ENCODE measurements at places on chromosomes 13 and 19.

GRCh38 chr19:16615808-16616207 is 12.2 kb downstream of the MED26 start:
- DNase-seq = no peak

- DNase-seq = peak; percentile 92
Measured at GRCh38 chr19:51366389-51367254, 434 bp upstream of the ETFB start.

DNA sequence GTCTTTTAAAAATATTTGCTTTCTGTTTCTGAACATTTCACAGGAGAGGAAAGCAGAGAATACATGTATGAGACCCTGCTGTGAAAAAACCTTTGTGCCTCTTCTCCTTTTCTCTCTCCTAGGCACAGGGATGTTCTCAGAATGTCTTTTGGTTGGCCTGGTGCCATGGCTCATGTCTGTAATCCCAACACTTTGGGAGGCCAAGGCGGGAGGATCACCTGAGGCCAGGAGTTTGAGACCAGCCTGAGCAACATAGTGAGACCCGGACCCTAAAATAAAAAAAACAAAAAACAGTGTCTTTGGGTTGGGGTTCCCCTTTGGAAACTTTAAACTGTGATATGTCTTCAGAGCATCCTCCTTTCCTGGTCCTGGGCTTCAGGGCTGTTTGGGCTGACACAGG is 1.5 kb downstream of the ZNF627 start:
- no peak for DNase-seq

GRCh38 chr19:690203-690602 is 5.0 kb downstream of the PRSS57 start:
- DNase-seq = no peak

GRCh38 chr13:50758796-50759195 is 84.7 kb downstream of the DLEU7 start:
- DNase-seq = no peak

GRCh38 chr19:11534948-11535347 is 3.7 kb upstream of the CNN1 start:
- no peak for DNase-seq

DNA sequence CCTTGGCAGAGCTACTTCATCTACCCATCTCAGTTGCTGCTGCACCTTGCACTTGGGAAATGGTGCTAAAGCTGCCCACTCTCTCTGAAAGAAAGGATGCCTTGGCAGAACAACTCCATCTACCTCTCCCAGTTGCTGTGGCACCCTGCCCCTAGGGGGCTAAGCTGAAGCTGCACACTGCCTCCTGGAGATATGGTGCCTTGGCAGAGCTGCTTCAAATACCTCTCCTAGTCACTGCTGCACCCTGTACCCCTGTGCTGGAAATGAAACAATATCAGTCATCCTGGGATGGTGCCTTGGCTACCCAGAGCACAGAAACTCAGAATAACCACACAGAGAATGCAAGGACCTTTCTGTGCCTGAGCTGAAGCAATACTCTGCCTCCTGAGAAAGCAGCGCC is 615.8 kb downstream of the DIAPH3 start:
- DNase-seq = no peak

DNA sequence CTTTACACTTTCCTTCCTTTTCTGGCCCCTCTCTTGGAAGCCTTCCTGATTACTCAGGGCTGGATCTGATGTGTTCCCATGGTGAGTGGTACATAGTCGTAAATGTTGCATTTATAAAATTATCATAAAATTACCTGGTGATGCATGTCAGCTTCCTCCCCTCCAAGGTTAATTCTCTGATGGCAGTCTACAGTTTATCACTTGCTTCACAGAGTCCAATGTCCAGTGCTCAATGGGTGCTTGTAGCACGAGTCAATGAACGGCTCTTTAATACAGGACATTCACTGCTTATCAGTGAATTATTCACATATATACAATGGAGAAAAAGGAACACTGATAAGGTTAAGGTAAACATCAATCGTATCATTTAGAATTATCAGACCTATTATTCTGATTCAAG is 27.0 kb upstream of the OXGR1 start:
- DNase-seq = no peak

DNA sequence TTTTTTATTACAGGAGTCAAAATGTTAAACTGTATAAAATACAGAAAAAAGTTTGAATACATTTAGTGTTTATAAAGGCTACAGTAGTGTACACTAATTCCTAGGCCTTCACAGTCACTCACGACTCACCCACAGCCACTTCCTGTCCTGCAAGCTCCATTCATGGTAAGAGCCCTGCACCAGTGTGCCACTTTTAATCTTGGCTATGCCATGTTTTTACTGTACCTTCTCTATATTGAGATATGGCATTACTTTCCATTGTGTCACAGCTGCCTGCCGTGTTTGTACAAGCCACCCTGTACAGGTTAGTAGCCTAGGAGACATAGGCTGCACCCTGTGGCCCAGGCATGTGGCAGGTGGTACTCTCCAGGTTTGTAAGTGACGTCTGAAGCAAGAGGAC is 32.1 kb downstream of the C1QTNF9 start:
- DNase-seq = peak; percentile 1

- no peak for DNase-seq
Measured at GRCh38 chr19:3266792-3267514, 42.5 kb downstream of the CELF5 start.

- no peak for DNase-seq
Measured at GRCh38 chr13:73089213-73089612, 30.4 kb downstream of the KLF5 start.

DNA sequence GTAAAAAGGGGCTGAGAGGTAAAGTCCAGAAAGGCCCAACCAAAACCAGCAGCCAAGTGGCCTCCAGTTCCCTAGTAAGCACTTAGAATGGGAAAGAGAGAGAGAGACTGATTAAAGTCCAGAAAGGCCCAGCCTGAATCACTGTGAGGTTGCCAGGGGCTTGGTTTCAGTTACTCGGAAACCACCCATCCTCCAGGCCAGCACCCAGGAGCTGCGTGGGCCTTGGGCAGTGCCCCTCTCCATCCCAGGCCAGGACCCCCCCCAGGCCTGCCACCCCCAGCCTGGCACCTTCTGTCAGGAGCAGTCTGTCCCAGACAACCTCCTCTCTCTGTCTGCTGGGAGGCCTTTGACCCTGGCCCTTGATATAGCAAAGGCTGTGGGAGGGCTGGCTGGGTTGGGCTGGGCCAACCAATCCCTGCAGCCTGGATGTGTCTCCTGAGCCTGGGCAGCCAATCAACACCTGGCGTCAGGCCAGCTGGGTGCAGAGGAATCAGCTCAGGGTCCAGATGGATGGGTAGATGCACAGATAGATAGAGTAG is at the start of gene CYP4F2:
Gene CYP4F2, minus strand, starts transcription at position 337 of the 539 bp plus-strand sequence. CDS start 463 bp downstream, outside the sequence.
- no peak for DNase-seq

DNA sequence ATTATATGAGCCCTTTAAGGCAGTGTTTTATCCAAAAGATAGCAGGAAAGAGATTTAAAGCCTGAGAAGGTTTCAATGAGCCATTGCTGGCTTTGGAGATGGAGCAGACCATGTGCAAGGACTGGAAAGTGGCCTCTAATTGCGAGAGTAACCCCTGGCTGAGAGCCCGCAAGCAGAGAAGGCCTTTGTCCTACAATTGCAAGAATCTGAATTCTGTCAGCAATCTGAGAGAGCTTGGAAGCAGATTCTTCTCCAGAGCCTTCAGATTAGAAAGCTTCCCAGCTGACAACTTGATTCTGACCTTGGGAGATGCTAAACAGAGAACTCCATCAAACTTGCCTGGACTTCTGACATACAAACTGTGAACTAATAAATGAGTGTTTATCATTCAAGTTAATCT is 528.7 kb upstream of the KLF12 start:
- no peak for DNase-seq

GRCh38 chr19:12676384-12676792 is 5.3 kb downstream of the DHPS start:
- DNase-seq = no peak

- no peak for DNase-seq
Measured at GRCh38 chr19:48506138-48506733, 5.4 kb downstream of the LMTK3 start.

DNA sequence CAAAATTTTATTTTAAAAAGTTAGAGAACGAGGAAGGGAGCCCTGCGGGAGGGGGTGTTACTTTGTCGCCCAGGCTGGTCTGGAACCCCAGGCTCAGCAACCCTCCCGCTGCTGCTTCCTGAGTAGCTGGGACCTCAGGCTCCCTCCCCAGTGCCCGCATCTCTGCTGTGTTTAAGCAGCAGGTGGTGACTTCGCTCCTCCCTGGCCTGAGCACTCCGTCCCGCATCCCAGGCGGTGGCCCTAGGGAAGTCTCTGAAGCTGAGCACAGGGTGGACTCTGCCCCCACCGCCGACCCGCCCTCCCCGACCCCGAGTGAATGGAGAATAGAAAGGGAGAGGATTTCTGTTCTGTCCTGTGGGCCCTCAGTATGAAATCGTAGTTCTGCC is 30.5 kb downstream of the ZNF701 start:
- DNase-seq = no peak

DNA sequence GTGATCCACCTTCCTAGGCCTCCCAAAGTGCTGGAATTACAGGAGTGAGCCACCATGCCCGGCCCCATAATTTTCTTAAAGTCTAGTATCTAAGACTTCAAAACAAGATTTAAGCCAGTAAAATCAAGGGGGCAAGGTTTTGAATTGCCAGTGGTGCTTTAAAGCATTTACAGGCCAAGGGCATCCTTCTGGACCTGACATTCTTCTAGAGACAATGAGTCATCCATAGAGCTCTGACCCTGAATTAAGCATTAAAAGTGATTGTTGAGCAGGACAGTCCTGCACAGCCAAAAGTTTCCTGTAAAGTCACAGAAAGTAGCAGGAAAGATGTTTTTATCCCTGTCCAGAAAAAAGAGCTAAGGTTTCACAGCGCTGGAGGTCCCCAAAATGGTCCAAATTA is 50.9 kb upstream of the ATP12A start:
- no peak for DNase-seq

GRCh38 chr13:77779552-77780272 is 82.2 kb downstream of the SLAIN1 start:
- DNase-seq = peak; percentile 5

DNA sequence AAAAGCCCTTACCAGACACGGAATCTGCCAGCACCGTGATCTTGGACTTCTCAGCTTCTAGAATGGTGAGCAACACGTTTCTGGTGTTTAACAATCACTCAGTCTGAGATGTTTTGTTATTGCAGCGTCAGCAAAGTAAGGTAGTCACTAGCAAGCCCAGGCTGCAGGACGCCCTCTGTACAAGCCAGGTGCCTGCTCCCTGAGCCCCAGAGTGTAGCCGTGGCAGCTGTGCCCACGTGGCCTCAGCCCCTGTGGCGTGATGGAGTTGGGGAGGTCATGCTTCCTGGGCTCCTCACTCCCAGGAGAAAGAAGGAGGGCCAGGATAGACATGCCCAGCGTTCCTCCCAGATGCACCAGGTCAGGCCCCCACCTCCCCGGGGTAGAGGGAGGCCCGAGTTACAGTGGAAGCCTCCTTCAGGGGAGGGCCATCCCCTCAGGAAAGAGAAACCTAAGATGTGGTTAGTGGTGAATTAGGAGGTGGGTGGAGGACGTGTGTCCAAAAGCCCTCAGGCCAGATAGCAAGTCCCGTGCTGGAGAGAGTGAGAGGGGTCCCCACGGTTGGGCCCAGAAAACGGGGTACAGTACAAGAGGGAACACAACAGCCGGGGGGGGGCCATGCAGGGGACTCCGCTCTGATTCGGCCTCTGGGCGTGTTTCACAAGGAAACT is 169.6 kb upstream of the SOX1 start:
- no peak for DNase-seq

GRCh38 chr13:19742643-19743042 is 40.1 kb downstream of the PSPC1 start:
- DNase-seq = no peak

- no peak for DNase-seq
Measured at GRCh38 chr13:73272831-73273230, 214.0 kb downstream of the KLF5 start.

DNA sequence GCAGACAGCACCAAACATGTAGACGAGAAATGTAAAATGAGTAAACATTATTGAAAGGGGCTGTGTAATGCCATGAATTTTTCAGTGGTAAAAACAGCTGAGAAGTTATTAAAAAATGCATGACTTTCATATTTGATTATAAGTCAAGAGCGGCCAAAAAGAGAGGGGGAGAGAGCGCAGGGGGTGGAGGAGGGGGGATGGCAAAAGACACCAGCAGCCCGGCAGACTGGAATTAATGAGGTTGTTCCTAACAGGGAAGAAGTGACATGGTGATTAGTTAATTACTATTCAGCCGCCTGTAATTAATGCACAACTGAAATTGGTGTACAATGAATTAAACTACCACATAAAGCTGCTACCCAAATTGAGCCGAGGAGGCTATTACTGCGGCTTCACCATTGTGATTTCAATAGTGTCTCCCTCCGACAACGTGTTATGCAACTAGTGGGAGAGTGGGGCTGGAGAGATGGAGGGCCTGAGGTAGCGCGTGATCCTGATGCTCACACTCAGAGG is 89.1 kb upstream of the VSTM2B start:
- no peak for DNase-seq

GRCh38 chr13:36275190-36276002 is 22.2 kb downstream of the CCDC169 start:
- DNase-seq = peak; percentile 37

DNA sequence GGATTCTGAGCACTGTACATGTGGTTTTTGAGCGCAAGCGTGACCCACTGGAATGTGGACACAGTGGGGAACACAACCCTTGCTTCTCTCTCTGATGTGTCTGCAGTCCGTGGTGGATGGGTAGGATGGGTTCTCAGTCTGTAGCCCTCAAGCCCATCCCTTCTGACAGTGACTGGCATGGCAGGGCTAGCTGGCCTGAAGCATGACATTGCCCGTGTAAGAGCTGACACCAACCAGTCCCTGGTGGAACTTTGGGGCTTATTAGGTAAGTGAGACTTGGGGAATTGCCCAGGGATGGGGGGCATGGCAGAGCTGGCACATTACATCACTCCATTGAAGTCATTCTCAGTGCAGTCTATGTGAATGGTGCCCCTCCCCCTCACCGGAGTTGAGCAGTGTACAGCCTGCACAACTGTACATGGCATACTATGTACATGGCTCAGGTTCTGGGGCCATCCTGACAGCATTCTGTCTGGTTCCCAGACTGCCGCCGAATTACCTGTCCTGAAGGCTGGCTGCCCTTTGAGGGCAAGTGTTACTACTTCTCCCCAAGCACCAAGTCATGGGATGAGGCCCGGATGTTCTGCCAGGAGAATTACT is 16.8 kb downstream of the CLEC17A start:
- DNase-seq = no peak

GRCh38 chr13:97640268-97640667 is 206.3 kb downstream of the RAP2A start:
- DNase-seq = no peak

GRCh38 chr13:31769575-31769974 is 30.2 kb downstream of the RXFP2 start:
- DNase-seq = no peak

DNA sequence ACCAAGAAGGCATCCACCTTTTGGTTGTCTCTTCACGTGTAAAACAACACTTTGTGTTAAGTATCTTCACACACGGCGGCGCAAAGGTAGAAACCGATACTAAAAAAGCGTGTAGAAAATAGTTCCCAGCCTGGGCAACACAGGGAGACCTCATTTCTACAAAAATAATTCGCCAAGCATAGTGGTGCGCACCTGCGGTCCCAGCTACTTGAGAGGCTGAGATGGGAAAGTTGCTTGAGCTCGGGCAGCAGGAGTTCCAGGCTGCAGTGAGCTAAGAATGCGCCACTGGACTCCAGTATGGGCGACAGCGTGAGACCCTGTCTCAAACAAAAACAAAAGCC is 573 bp upstream of the ERCC5 start:
- no peak for DNase-seq

All from fibroblast of skin of left biceps (primary cell).